ENCODE measurements at places on chromosomes 1 and 21.
A peak's percentile ranks its signal among the peaks of the same experiment; 100 is the strongest.

DNA sequence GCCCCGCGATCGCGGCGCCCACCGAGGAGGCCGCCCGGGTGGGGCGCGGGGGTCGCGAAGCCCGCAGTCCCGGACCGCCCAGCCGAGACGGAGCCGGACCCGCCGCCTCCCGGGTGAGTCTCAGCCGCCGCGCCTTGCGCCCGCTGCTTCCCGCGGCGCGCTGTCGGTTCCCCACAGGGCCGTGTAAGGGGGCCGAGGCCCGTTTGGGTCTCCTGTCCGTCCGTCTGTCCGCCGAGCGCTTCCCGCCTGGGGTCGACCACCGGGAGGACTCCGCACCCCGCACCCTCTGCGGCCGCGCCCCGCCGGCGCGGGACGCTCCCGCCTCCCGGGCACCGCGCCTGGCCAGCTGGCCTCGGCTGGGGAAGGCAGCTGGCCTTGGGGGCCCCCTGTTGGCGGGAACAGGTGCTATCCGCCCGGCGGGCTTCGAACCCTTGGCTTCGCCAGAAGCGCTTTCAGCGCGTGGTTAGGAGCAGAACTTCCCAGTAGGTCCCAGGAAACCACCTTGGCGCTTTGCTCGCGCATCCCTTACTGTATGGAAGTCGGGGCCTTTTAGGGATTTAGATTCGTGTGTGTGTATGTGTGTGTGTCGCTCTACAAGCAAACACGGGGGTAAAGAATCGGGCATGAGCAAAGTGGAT is 414 bp downstream of the TMEM51 start:
- DNase-seq: no peak

- DNase-seq: no peak
Observed at GRCh38 chr1:212207822-212208520, 77.2 kb upstream of the PPP2R5A start.

DNA sequence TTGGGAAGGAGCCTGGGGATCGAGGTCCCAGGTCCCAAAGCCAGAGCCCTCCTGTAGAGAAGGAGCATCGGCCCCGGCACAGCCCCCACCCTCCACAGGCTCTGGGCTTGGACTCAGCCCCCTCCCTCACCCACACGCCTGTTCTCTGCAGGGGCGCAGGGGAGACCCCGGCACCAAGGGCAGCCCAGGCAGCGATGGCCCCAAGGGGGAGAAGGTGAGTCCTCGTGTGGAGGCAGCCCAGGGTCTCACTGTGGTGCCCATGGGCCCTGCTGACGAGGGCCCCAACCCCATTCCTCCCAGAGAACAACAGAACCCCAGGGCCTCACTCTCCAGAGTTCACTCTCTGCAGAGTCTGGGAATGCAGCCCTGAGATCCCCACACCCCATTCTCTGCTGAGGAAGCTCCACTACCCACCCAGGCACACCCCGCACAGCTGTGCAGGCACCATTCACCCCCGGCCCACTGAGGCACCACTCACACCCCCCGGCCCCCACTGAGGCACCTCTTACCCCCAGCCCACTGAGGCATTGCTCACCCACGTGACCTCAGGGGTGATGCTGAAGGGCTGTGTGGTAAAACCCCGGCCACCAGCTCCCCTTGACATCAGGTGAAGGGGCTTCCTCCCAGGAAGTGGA is 21.8 kb downstream of the COL6A2 start:
- no peak for DNase-seq

GRCh38 chr1:182616130-182617013 is 12.2 kb upstream of the RGS16 start:
- DNase-seq: peak; percentile 73

- DNase-seq: no peak
Observed at GRCh38 chr21:31416465-31416864, 72.4 kb upstream of the TIAM1 start.

DNA sequence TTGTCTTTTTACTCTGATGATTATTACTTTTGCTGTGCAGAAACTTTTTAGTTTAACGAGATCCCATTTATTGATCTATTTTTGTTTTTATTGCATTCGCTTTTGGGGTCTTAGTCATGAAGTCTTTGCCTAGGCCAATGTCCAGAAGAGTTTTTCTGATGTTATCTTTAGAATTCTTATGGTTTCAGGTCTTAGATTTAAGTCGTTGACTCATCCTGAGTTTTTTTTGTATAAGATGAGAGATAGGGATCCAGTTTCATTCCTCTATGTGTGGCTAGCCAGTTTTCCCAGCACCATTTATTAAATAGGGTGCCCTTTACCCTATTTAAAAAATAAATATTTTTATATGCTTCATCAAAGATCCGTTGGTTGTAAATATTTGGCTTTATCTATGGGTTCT is 13.2 kb downstream of the MAN1C1 start:
- no peak for DNase-seq

- DNase-seq: no peak
Observed at GRCh38 chr1:234372011-234372757, 1.1 kb upstream of the COA6 start.
